ENCODE measurements at places on chromosomes 3 and 15. TPM values are rescaled to one million over a fixed set of nuclear protein-coding genes. Genes with fewer than 3 reads are reported as not detected.

The DLL4 gene
- total RNA-seq: 33.3 TPM

DNA sequence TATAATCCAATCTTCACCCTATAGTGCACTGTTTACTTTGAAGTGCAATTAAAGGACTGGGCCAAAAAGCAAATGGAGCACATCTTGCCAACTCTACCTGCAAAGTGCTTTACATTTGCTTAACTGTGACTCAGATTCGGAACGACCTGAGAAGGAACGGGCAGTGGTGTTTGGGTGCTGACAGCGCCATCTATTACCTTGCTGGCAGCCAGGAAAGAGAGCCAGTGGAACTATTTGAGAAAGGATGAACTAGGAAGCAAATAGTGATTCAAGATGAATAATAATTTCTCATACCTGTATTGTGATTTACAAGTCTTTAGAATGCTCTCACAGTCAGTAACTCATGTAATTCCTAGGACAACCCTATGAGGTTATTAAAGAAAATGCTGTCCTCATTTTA is 312.9 kb downstream of the PDCD6IP start:
- DNase-seq: no peak

- DNase-seq: no peak
Measured at GRCh38 chr3:73498764-73499622, 125.7 kb downstream of the PDZRN3 start.

GRCh38 chr3:36796881-36797280 is 32.5 kb upstream of the DCLK3 start:
- DNase-seq: no peak

GRCh38 chr3:97721446-97721845 is 43.1 kb upstream of the ARL6 start:
- DNase-seq: no peak

DNA sequence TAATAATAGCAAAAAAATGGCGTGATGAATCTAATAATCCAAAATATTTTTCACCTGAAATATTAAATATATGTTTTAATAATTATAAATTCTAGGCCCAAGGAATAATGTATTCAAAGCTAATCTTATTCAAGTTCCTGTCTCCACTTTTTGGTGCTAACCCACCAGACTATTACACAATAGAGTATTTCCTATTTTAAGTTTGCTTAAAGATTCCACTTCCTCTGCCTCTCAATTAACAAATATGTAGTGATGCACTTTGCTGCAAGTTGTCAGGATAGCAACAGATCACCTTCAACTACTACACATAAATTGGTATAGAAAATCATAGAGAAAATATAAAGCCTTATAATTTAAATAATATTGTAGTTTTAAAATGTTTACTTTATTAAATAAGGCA is 467.5 kb downstream of the C3orf38 start:
- DNase-seq: no peak

GRCh38 chr3:76643623-76644304 is 396.1 kb upstream of the ROBO2 start:
- no peak for DNase-seq

DNA sequence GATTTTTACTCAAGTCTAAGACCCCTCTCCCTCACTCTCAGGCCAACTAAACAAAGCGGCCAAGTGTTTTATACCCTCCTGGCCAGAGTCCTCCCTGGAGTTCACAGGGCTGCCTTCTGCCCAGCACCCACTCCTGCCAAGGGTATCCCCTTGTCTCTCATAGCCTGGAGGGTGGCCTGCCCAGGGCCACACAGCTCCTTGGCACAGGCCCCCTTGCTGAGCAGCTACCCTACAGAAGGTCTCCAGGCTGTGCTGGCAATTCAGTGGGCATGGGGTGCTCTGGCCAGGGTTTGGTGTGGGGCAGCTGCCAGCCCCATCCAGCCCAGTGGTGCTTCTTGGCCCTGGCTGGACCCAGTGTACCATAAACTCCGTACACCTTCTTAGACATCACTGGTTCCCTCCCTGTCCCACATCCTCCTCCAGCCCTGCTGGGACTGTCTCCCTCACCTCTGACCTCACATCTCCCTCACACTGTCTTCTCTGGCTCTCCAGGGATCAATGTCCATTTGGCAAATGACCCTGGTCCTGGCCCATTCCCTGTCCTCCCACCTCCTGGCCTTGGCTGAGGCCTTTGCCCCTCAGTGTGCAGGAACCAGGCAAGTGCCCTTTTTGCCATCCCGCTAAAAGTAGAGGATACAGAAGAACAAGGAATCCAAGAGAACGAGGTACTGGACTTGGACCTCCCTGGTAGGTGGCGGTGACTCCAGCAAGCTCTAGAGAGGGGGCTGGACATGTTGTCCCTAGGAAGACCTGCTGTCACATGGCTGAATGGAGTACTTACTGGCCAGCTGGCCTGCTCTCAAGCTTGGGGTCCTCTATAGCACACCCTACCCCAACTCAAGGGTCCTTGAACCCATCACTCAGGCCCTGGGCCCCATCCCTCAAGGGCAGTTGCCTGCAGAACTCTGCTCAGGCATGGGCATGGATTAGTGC is 50.0 kb upstream of the TRPM1 start:
- no peak for DNase-seq

GRCh38 chr3:143628971-143629370 is 219.3 kb downstream of the SLC9A9 start:
- no peak for DNase-seq

DNA sequence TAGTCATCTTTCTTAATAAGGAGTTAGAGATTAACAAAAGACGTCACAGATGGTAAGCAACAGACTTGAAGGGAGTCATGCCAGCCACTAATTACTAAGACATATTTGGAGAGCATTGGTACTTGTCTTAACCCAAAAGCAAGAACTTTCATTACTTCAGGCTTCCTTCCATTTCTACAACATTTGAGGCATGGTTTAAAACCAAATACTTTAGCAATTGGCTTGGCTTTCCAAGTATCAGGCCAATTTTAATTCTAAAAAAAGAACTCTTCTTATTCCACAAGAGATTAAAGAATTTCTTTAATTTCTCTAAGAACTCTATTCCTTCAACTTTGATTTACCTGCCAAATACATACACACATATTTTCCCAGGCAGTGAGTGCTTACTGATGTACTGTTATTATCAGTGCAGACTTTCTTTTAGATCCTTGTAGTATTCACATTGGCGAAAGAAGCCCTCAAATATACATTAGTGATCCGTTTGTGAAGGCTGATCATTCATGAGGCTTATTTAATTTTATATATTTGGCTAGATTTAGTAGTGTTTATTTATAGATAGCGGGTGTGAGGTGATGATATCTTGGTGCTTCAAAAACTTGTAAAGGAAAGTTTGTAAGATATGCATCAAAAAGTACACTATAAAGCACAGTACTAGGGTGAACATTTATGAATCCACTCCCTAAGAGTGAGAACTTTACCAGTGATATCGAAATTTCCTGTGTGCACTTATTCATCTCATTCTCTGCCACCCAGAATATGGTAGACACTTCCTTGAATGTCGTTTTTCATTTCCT is 229.2 kb downstream of the MFSD1 start:
- DNase-seq: no peak

DNA sequence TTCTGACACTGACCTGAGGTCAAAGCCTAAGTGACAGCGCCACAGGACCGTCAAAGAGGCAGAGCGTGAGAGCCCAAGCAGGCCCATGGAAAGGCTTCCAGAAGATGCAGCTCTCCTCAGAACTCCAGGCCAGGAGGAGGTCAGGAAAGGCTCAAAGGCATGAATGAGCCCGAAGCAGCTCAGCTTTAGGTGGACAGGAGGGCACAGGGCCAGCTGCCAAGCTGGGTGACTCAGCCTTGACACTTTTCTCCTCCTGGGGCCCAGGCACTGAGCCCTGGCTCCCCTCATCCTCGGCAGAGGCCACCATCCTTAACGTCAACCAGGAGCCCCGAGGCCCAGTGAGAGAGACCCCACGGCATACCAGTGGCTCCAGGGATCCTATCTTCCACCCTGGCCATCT is 62.9 kb downstream of the ADCY5 start:
- no peak for DNase-seq
